Activated T-cell treated with anti-CD3 and anti-CD28 coated beads, Interleukin-2, amount 50 U/mL, for 1 hour (primary cell): ENCODE measurements at places on chromosomes 16 and 17.

DNA sequence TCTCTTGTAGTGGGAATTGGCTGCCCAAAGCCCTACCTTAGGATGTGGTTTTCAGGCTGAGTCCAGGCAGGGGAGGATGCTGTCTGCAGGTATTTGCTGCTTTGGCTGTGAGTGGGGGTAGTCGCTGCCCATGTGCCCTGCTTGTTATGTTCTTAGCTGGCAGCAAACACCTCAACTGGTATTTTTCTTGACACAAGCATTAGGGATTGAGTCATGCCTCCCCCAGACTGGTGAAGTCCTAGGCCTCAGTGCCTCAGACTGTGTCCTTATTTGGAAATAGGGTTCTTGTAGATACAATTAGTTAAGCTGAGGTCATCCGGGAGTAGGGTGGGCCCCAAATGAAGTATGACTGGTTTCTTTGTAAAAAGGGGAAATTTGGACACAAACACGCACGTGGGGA is 808.3 kb upstream of the EEF2KMT start:
- no peak for DNase-seq

DNA sequence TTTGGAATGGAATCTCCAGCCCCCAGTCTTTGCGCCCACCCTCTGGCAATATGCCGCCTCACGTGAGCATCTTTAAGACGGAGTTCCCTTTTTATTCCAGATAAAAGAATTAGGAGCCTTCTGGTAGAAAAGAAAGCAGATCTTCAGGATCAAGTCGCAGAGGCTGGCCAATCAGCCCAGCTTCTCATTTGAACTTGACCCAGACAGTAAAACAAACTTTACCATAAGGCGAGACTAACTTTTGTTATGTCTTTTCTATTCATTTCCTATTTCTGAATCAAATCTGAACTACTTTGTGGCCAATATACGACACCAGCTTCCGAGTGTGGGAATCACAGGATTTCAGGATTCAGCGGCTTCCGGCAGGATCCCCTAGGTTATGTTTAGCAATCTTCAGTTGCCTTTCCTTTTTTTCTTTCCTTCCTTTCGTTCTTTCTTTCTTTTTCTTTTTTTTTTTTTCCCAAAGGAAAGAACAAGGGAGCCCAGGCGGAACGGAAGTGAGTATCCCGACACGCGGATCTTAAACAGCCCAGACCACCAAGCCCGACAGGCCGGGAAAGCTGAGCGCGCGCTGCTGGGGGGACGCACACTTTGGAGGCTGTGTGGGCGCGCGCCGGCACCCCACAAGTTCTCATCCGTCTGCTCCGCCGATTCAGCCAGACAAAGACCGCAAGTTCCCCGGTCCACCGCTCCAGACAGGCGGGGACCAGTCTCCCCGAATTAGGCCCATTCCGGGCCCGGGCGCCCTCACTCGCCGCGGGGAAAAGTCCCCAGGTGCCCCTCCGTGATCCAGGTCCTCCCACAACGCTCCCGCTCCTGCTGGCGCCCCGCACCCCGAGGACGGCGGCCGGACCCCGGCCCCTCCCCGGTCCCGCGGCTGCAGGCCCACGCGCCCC is 633 bp downstream of the TBC1D16 start:
- peak; percentile 55 for DNase-seq

DNA sequence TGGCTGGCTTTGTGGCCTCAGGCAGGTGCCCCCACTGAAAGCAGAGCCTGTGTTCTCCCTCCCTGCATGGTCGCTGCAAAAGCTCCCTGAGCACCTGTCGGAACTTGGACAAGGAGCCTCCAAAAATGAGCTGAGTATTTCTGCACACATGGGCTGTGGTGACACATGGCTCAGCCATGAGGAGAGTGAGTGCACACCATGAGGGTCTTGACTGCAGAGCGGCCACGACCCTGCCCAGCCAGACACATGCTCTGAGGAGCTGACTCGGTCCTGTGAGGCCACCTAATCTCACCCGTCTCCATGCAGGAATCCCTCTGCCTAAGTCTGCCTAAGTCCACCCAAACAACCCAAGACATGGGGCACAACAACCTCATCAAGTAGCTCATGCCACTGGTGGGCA is 128.9 kb downstream of the DYNLRB2 start:
- DNase-seq, result no peak

DNA sequence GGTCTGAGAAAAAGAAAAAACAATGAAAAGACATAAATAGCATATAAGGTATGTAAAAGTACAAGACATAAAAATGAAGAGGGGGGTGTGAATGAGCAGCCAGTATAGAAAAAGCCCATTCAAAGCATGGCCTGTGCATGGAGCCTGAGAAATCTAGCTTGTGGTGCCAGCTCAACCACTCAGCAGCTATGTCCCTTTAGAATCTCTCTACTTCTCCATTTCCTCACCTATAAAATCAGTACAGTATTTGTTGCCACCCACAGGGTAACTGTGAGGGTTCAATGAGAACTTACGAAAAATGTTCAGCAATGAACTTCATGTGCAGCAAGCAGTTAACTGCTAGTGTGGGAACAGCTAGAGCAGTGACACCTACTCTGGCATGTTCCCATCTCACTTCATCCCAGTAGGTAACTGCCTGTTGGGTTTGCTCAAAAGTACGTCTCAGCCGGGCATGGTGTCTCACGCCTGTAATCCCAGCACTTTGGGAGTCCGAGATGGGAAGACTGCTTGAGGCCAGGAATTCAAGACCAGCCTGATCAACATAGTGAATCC is 15.3 kb downstream of the CYTH1 start:
- no peak for DNase-seq

DNA sequence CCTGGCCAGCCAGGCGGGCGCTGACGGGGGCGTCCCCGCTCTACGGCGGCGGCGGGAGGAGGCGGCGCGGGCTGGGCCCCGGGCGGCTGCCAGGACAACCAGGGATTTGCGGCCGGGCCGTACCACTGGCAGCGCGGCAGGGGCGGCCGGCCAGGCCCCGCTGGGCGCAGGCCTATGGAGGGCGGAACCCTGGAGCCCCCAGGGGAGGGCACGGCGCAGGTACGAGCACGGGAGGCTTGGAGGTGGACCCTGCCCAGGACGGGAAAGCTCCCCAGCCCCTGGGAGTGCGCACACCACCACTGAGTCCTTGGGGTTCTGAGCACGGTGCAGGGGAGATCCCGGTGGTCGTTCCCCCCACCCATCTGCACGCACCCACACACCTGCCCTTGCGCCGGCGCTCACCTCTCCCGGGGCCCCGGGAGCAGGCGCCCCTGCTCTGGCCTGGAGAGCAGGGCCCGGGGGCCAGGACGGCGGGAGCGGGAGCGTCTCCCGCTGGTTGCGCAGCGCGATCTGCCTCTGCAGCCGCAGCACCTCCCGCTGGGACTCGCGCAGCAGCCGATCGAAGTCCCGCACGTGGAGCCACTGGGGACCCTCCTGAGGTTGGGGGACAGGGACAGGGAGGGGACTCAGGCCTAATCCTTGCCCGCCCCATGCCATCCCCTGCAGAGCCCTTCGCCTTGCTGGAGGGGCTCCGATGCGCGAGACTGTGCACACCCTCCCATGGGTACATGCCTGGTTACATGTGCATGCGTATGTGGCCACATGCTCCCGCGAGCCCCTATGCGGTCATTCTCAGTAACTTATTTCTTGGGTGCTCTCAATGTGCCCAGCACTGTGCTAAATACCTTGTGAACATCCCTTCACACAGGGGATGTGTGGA is 3.9 kb downstream of the TSPOAP1 start:
- DNase-seq, result no peak

- DNase-seq, result peak; percentile 27
Measured at GRCh38 chr17:336110-337021, 16.2 kb downstream of the RPH3AL start.

GRCh38 chr16:8053437-8053836 is 536.9 kb downstream of the TMEM114 start:
- DNase-seq, result no peak

GRCh38 chr17:63929860-63930766 is 2.0 kb downstream of the CD79B start:
- DNase-seq, result no peak

DNA sequence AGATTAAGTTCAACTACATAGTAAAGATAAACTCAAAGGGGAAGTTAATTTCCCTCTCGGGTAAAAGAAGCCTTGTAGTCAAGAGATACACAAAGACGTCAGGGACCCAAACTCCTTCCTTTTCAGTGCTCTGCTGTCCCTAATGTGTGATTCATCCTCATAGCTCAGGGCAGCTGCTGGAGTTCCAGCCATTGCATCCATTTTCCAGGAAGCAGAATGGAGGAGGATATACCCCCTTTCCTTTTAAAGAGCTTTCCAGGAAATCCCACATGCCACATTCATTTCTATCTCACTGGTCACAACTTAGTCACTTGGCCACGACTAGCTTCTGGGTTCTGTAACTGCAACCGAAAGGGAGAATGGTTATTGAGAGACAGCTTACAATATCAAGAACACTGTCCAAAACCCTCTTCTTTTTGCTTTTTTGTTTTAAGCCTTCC is 95.3 kb downstream of the SOCS1 start:
- DNase-seq, result no peak

- no peak for DNase-seq
Measured at GRCh38 chr17:61209525-61209924, 190.1 kb upstream of the TBX2 start.

- DNase-seq, result no peak
Measured at GRCh38 chr17:38961413-38961812, 5.8 kb downstream of the FBXO47 start.

- DNase-seq, result no peak
Measured at GRCh38 chr16:19842426-19843157, 42.1 kb downstream of the GPRC5B start.

- peak; percentile 99 for DNase-seq
Measured at GRCh38 chr16:68085259-68086071, at the start of gene NFATC3. Gene NFATC3 (plus strand): TSS chr16:68085370. CDS start chr16:68085682, 312 bp downstream.

DNA sequence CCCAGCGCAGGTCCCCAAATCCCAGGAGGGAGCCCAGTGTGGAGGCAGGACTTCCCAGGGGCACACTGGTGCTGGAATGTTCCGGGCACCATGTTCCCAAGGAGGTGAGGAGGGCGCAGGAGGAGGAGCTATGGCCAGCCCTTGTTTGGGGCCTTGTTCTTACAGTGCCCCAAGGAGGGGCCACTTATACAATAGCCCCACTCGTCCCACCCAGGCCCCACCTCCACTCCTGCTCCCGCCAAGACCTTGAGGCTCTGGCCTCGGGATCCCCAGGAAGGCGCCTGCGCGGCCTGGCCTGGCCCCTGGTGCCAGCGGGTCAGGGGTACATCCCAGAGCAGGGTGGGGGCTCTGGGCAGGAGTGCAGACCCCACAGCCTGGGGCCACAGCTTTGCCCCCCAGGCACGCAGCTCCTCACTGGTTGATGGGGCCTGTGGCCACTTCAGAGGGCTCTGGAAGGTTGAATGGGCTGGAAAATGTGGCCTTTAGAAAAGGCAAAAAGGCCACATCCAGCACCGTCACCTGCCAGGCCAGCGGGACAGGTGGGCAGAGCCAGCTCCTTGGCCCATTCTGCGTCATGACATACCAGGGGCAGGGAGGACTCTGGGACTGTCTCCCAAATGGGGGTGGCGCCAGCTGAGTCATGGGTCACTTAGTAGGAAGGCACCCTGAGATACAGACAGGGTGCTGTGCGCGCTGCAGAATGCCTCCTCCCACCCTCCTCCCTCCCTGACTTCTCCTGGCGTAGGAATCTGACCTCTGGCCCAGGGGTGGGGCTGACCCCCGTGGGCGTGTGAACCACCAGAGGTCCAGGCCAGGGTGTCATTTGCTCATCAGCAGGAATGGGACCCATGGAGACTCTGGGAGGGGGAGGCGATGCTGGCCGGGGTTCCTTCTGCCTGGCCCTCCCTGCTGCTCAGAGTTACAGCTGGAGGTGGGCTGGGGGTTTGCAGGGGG is 32.3 kb upstream of the PVALEF start:
- no peak for DNase-seq

DNA sequence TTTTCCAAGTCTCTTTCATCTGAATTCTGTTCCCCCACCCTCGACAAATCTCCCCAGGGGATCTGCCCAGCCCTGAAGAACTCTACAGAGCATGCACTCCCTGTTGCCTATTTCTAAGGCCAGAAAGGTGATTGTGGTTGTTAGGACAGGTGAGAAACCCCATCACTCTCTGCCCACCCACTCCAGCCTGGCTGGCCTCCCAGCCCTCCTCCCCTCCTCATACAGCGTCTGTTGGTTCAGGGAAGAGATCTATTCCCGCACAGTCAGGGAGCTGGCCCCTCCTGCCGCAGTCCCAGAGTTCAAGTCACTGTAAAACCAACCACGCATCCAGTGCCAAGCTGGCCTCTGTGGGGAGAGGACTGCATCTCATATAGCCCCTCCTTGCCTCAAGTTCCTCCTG is 98.7 kb downstream of the KCNJ12 start:
- no peak for DNase-seq

GRCh38 chr16:11097094-11097786 is 152.9 kb downstream of the CLEC16A start:
- DNase-seq, result no peak

DNA sequence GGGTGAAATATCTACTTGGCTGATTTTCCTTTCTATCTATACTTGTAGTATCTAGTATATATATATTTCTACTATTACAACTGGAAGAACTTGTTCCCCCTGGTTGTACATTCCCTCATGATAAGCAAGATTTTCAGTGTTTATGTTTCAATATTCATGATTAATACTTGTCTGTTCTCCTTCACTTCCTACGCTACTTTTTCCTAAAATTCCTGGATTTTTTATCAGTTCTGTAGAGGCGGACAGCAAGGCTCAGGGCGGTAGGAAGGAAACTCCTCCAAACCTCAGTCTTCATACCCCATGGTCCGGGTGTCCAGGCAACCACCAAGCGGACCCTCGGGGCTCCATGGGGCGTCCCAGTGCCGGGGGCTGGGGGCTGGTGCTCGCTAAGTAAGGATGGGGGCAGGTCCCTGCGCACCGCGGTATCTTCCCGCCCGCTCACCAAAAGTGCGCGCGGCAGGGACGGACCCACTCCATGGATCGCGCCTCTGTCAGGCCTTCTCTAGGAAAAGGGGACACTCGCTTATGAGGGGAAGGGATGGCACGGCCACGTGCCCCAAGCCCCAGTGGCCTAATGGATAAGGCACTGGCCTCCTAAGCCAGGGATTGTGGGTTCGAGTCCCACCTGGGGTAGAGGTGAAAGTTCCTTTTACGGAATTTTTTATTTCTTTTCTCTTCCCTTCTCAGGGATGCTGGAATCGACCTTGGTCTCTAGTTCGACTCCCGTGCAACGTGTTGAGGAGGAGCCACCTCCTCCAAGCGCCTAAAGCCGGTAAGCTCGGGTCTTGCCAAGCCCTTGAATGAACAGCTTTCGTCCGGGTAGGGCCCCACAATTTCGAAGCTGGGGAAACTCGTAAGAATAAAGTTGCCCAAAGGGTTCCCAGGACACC is 13.2 kb downstream of the ATP5PD start:
- peak; percentile 90 for DNase-seq

GRCh38 chr17:79792341-79792871 is 4.5 kb downstream of the CBX8 start:
- DNase-seq, result no peak

DNA sequence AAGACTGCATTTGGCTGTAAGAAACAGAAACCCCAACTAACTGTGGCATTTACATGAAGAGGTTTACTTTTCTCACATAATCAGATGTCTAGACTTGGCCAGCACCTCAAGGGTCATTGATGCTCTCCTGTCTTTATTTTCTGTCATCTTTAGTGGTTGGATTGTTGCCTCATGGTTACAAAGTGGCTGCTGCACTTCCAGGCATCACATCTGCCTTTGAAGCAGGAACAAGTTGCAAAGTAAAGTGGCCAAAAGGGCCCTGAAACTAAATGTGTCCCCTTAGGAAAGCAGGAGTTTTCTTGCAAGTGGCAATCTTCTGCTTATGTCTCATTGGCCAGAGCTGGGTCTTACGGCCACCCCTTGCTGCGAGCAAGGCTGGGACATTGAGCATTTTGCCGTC is 26.5 kb upstream of the STH start:
- no peak for DNase-seq

GRCh38 chr17:50035945-50036344 is 20.0 kb upstream of the ITGA3 start:
- DNase-seq, result no peak

- DNase-seq, result no peak
Measured at GRCh38 chr16:19330841-19331397, 45.4 kb downstream of the CLEC19A start.
